ENCODE measurements at places on chromosomes 16 and 17.

GRCh38 chr16:74954763-74955162 is 30.2 kb downstream of the WDR59 start:
- no peak for DNase-seq

- DNase-seq: no peak
Observed at GRCh38 chr17:14211801-14212200, 24.9 kb downstream of the CDRT15 start.

DNA sequence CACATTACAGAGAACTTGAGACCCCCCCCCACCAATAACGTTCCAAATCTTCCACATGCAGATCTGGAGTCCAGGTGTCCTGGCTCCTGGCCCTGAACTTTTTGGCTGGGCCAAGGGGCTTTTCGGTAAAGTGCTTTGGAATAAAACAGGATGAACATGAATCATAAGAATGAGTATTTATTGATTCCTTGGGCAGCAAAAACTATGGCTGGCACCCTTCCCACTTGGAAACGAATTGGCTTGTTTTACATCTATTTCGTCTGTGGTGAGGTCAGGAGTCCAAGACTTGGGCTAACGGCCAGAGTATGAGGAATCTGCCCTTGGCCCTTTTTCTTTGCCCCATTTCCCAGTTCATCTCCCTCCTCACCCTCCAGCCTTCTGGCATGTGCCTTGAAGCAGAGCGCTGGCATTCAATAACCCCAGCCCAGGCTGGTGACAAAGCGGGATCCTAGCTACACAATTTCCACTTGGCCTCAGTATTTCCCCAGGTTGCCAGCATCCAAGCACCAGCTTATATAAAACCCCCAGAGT is 4.1 kb upstream of the UBTF start:
- DNase-seq: no peak

- no peak for DNase-seq
Observed at GRCh38 chr16:64409783-64410210, 712.1 kb downstream of the CDH11 start.

- no peak for DNase-seq
Observed at GRCh38 chr16:29007730-29008593, 23.1 kb downstream of the LAT start.

DNA sequence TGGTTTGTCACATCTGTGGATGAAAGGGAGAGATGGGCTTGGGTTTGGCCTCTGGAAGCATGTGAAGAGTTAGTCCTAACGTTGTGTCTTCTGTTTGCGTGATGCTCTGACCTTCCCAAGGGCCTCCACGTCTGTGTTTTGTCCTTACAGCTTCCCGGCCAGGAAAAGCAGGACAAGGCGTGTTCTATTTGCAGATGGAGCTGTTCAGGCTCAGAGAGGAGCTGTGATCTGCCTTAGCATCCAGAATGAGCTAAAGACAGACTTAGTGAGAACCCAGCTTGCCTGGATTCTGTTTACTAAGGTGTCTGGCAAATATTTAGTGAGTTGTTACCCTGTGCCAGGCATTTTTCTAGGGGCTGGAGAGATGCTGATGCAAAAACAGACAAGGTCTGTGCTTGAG is 282.1 kb downstream of the CBLN1 start:
- DNase-seq: no peak

- DNase-seq: no peak
Observed at GRCh38 chr16:47136099-47136842, 7.5 kb downstream of the NETO2 start.

DNA sequence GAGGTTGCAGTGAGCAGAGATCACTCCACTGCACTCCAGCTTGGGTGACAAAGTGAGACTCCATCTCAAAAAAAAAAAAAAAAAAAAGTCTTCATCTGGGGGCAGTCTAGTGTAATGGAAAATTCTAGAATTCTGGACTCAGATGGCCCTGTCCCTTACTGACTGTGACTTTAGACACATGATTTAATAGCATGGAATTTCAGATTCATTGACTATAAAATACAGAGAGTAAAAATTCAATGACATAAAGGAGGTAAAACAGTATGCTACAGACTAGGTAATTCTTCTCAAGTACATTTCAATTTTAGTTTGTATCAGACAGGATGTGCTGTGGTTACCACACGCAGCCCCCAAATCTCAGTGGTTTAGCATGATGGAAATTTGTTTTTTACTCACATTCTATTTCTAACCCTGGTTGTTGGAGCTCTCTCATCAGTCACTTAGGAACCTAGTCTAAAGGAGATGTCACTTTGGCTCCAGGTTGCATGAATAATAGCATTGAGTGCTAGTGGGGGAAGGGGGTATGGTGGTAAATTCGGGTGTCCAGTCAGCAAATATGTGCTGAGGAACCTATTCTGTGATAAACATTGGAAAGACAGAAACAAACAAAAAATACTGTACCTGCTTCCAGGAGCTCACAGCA is 444.0 kb downstream of the XYLT1 start:
- DNase-seq: no peak

GRCh38 chr17:56125830-56126819 is 27.1 kb upstream of the ANKFN1 start:
- DNase-seq: no peak

GRCh38 chr16:116015-116414 is 22.5 kb downstream of the NPRL3 start:
- no peak for DNase-seq

- DNase-seq: no peak
Observed at GRCh38 chr17:58338841-58339754, 10.5 kb upstream of the TSPOAP1 start.

DNA sequence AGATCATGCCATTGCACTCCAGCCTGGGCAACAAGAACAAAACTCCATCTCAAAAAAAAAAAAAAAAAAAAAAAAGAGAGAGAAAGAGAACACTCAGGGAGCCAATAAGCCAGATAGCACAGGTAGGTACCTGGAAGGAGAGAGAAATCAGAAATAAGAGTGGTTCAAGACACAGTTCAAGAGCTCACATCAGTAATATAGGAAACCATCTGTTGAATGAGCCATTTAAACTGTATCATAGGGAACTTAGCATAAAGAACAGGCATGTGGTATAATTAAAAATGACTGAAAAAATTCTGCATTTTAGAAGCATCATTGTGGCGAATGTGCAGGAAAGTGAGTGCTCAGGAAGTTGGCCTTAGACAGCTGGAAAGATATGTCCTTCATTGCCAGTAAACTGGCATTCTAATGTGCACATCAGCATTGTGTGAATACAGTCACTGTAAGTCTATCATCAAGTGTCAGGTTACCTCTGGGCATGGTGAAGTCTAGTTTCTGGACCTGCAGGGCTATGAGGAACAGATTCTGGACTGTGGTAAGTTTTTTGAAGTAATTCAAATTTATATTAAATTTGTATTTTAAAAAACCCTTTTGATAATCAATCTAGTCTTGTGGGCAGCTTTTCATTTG is 20.4 kb downstream of the KRT12 start:
- no peak for DNase-seq
